ENCODE measurements at places on chromosomes 5 and 9.

- DNase-seq: no peak
Observed at GRCh38 chr5:178209334-178210072, 5.2 kb downstream of the HNRNPAB start.

DNA sequence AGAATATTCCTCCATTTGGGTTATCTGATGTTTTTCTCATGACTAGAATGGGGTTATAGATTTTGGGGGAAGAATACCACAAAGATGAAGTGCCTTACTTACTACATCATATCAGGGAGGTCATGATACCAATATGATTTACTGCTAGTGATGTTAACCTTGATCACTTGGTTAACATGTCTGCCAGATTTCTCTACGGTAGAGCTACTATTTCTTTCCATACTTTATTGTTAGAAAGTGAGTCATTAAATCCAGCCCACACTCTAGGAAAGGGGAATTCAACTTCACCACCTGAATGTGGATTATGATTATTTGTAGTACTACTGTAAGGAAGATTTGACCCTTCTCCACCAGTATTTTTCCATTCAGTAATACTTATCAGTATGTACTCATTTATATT is 64.7 kb downstream of the UBE2R2 start:
- DNase-seq: no peak

DNA sequence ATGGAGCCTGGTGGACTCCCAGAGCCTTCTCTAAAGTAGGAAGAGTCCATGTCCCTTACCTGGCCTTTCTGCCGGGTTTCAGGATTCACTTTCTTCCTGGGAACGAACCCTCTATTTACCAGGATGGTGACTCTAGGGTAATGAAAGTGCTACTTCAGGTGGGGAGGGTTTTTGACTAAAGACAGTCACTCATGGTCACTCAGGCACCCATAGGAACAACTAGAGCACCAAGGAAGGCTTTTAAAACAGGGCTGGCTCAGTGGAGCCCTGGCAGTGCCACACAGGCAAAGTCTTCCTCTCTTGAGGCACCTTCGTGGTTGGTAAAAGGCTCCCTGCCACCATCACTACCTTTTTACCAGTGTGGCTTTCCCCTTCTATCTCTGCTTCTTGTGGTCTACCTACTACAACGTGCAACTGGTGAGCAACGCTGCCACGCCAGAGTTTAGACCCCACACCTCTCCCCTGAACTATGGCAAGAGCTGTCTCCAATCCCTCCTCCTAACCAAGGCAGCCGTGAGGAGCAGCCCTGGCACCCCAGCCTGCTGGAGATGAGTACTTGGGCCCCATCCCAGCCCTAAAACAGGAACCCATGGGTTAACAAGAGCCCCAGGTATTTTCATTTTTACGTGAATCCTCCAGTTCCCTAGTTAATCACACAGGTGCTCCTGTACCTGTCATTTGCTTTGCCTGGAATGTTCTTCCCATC is 3.5 kb downstream of the SURF1 start:
- DNase-seq: no peak

DNA sequence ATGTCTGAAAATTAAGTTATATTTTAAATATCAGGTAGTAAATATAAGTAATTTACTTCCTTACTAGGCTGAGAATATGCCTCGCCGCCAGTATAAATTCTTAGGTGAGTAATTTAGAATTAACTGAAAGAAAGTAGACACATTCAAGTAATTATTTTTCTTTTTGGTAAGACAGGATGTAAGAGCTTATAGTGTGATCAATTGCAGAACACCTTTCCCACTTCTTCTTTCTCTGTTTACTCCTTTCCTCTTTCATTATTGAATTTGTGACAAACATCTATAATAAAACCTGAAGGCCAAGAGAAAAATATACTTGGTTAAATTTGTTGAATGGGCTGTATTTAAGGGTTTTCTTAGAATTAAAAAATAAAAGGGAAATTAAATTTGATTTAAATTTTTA is 195.1 kb upstream of the CDKN2B start:
- DNase-seq: no peak

GRCh38 chr9:108924466-108924865 is 9.5 kb downstream of the ELP1 start:
- DNase-seq: no peak

Data from AG04449 (cell line).